DMS79 (cell line): ENCODE measurements at places on chromosomes 4 and X.

GRCh38 chrX:63657821-63658220 is 127.2 kb downstream of the ARHGEF9 start:
- no peak for DNase-seq

- no peak for DNase-seq
Measured at GRCh38 chr4:158079661-158080060, 93.2 kb downstream of the GASK1B start.

GRCh38 chrX:20471483-20471882 is 204.8 kb upstream of the RPS6KA3 start:
- DNase-seq: no peak

- no peak for DNase-seq
Measured at GRCh38 chr4:55989766-55990165, 41.0 kb downstream of the CEP135 start.

DNA sequence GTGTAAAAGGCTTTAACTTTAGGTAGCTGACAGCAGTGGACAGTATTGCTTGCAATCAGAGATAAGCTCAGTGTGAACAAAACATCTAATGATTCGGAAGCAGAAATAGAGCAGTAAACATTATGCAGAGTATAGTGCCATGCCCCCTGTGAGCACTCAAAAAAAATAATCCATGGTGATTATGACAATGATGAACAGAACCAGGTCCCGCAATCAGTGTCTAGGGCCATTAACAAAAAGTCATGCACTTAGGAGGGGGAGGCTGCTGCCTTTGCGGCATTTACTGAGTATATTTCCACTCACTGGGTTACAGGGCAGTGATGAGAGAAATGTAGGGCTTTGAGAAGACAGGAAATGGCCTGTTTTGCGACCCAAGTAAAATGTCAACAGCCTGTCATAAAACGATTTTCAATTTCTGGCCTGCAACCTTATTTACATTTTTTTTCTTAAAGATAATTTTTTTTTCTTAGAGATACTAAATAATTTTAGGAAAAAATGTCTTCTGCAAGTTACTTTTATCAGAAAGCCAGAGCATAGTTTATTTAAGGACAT is 27.3 kb upstream of the NEIL3 start:
- no peak for DNase-seq

DNA sequence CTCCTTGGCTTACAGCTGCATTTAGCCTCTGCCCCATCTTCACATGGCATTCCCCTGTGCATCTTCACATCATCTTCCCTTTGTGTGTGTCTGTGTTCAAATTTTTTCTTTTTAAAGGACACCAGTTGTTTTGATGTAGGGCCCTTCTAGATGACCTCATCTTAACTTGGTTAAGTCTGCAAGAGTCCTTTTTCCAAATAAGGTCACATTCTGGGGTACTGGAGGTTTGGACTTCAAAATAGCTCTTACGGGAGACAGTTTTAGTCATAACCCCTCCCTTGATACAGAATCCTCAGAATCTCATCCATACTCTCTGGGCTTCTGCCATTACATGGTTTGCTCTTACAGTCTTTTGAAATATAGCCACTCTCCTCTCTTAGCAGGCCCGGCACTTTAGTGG is 231.5 kb upstream of the ATP6AP2 start:
- DNase-seq: no peak

DNA sequence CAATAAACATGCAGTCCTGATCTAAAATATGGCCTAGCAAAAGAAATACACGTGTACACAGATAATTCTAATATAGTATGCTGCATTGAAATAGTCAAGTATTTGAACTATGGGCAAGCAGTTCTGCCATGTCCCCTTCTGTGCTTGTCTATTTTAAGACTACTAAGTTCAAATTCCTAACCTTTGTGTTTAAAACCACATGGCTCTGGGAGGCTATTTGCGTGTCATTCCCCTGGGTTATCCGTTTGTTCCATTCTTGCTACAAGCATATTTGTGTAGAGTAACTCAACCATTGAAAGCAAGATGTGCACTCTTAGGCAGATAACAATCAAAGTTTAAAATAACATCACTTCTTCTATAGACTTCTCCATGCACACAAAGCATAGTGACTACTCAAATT is 25.4 kb upstream of the TBC1D1 start:
- DNase-seq: no peak

DNA sequence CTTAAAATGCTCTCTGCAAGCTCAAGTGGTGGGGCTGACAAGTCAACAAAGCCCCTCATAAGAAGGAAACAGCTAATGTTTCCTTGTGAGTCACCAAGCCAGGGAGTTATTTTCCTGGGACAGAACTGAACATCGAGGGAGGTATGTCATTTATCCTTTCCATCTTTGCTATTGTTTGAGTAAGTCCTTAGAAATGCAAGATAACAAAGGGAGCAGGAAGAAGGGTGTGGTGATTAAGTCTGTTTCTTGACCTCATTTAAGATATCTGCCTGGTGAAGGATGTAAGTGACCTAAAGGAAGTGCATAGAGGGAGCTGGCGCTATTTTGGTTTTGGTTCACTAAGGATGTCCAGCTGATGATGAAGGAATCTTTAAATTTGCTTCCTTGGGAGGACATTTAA is 39.9 kb downstream of the ATG4A start:
- no peak for DNase-seq

DNA sequence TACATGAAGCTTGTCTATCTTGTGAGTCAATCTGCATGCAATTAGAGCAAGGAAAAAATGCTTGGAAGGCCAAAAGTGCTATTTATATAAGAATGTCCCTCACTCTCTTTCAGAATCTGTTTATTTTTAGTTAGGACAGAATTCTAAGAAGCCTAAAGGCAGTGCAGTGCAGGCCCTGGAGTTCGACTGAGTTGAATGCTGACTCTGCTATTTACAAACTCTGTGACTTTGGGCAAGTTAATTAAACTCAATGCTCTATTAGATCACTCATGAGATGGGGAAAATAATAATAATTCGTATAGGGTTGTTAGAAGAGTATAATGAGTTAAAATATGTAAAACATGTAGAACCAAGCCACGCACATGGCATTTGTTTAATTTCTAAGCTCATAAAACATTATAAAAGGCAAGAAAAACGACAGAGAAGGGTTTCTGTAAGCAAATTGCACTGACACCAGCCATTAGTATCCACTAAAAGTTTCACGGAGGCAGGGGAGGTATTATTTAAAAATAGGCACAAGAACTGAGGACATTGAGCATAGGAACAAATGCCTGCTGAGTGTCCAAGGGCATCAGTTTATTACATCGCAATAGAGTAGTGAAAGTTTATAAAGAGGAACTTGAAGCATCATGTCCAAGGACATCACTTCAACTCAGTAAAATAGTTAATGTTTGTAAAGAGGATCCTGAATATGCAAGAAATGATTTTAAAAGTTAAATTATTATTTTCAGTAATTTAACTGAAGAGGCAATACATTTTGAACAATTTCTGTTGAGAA is 115.0 kb upstream of the INPP4B start:
- DNase-seq: no peak

DNA sequence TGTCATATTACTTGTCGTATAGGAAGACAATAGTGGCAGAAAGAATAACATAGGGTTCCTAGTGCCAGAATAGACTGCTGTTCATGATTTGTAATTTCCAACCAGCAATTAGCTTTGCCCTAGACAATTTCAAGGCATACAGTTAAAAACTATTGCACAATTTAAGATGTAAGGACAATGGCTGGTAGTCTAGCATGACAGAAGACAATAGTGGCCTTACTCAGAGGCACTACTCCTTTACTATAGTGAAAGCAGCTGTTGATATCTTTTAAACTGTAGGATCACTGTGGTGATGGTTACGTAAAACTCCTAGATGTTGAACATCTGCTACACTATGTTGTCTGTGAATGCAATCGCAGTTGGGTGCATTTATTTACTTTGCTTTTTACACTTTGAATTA is 234.5 kb downstream of the RBMX2 start:
- no peak for DNase-seq

- DNase-seq: no peak
Measured at GRCh38 chrX:114889481-114889880, 127.9 kb downstream of the IL13RA2 start.

DNA sequence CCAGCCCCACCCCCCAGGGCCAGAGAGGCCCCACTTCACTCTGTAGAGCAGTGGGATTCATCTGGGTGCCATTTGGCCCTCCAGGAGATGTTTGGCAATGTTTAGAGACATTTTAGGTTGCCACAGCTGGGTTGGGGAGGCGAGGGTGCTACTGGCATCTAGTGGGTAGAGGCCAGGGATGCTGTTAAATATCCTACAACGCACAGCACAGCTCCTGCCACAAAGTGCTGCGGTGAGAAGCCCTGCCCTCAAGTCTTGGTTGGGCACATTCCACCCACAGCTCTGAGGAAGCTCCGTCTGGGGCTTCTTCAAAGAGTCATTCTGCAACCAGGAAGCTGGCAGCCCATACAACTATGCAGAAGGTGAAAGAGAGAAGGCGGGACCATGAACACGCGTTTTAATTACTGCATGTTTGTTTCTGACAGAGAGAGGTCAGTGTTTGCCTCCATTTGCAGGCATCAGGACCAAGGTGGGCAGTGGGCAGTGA is 48.1 kb upstream of the FAM9C start:
- no peak for DNase-seq

DNA sequence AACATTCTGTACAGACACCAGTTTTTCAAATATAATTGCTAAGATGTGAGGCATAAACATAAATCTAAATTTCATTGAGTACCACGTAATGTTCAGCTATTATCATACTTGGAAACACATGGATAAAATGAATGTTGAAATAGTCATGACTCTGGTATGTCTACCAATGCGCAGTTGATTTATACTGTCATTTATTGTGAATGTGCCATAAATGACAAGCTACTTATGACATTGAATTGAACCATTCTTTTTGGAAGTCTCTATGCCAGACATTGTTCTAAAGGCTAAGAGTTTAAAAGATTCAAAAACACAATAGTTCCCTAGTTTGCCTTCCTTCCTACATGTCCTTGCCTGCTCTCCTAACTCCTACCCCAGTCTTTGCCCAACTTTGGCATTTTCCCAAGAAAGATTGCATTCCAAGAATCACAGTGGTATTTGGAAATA is 96.6 kb upstream of the DMD start:
- no peak for DNase-seq

DNA sequence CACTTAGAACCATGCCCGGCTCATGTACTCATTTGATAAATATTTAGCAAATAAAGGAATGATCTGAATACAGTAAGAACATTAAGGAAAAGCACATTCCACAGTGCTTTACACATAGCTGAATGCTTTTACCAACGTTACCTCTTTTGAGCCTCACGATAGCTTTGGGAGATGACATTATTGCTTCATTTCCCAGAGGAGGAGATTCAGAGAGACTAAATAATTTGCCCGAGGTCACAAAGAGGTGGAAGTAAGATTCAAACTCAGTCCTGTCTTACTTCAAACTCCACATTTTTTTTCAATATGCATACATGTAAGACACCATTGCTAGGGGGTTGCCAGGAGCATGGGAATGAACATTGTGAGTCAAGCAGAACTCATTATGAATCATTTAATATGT is 538.5 kb downstream of the BCOR start:
- DNase-seq: no peak
